Stimulated activated CD4-positive, alpha-beta T cell treated with anti-CD3 and anti-CD28 coated beads, Interleukin-12 subunit alpha, Interleukin-12 subunit beta, amount 100 ng/mL, for 4 hours (primary cell): ENCODE measurements at places on chromosomes 16 and 17.

- DNase-seq = no peak
Measured at GRCh38 chr17:72710834-72711233, 381.7 kb downstream of the SLC39A11 start.

DNA sequence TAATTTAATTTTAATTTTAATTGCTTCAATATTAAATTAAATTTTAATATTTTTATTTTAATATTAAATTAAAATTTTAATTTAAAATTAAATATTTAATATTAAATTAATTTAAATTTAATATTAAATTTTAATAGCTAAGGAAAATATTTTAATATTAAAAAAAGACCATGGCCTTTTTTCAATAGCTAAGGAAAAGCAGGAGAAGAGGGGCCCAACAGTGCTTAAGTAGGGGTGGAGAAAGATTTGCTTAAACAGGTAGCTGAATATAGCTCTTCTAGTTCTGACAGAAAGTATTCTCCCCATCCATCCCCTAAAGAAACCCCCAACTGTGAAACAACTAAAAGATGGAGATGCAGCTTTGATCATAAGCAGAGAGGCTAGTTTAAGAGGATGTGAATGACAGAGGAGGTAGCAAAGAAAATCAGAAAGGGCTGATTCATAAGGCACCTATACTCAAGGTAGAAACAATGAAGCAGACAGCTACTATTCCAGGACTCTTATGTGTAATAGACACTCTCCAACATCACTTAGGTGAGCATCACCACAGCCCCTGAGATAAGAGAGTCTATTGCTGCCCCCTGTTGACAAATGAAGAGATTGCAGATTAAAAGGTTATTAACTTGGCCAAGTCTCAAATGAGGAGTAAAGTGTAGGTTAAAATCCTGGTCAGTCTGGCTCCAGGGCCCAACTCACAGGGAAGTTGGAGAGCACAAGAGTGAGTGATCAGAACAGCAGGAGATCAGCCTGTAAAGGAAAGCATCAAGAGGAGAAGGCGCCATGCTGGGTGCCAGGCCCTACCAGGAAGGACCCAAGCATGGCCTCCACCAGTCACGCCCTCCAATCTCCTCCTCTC, 7.8 kb upstream of the RNASEK start:
- no peak for DNase-seq

DNA sequence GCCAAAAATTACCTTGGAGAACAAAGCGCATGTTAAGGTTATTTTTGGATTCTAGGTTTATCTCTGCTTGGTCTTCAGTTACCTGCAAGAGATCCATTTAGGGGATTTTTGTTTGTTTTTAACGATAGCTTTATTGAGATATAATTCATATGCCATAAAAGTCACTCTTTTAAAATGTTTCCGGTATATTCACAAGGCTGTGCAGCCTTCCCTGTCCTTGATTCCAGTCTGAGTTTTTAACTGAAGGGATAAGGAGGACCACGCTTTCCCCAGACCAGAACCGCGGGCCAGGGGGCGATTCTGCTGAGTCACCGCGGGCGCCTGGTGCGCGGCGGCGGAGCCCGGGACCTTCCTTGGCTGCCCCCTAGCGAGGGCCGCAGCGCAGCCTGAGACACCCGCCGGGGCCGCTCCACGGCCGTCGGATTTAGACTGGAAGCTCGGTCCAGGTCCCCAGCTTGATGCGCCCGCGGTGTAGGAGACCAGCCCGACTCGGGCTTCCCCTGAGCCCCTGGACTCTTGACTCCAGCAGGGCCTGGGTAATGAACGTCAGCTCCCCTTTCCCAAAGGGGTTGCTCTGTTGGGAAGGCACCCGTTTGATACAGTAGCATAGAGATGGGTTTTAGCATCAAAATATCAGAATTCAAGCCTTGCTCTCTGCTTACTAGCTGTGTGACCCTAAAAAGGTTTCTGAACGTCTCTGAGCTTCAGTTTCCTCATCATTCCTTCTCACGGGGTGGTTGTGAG, 50.0 kb upstream of the STH start:
- DNase-seq = peak; percentile 69

DNA sequence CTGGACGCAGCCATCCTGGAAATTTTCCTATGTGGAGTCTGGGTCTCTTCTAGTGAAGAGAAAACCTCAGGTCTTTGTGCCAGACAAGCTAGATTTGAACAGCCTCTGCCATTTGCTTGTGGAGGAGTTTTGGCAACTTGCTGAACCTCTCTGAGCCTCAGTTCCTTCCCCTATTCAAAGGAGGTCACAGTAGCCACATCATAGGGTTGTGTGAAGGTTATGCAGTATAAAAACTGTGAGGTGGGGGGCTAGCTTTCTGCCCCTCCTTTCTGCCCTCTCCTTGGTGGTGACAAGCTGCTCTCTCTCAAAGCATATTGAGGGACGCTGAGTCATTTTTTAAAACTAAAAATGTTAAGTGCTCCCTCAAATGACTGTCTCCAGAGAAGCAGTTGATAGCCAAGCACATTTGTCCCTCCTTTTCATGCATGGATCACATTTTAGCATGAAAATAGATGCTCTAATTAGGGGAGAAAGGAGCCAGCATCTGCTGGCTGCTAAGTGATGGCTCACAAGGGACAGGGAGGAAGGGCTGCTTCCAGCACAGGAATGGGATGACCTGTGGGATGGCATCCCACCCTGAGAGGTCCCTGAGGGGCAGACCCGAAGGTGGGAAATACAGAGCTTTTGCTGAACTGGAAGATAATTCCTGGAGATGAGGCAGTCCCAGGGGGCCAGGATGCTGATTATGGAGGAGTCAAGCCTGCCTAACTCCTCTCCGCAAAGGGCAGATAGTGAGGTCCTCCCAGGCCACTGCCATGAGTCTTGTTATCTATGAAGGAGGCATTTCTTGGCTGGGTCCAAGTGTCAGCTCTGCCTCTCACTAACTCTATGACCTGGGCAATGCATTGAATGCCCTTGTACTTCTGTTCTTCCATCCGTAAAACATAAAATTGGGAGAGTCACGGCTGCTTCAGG, 218.8 kb downstream of the RAB11FIP4 start:
- no peak for DNase-seq

GRCh38 chr16:22388101-22388644, 13.8 kb upstream of the CDR2 start:
- no peak for DNase-seq

- no peak for DNase-seq
Measured at GRCh38 chr16:65373097-65373496, 251.2 kb upstream of the CDH11 start.

- DNase-seq = no peak
Measured at GRCh38 chr16:907842-908241, 62.9 kb downstream of the LMF1 start.

- DNase-seq = no peak
Measured at GRCh38 chr16:85357924-85358505, 245.7 kb upstream of the CIBAR2 start.

GRCh38 chr16:27314986-27315332, 1.2 kb downstream of the IL4R start:
- no peak for DNase-seq

DNA sequence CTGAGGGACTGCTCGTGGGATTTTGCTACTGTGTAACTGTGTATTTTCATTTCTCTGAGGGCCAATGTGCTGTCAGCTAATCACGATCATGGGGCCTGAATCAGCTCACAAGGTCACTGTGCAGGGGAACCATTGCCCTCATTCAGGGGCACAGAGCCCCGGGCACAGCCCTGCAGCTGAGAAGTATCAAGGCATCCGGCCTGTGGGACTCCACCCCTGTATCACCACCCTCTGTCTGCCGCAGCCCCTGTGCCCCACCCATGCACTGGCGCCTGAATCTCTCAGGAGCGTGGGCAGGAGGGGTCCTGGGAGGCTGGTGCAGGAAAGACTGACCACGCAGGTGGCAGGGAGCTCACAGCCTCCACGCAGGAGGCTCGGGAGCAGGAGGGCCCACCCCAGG, 43.4 kb upstream of the RASD1 start:
- no peak for DNase-seq

- DNase-seq = no peak
Measured at GRCh38 chr17:30869005-30869404, 37.0 kb downstream of the TEFM start.
